ENCODE measurements at places on chromosomes 13 and 19.

- DNase-seq: no peak
Measured at GRCh38 chr13:98103531-98103930, 39.4 kb upstream of the FARP1 start.

GRCh38 chr19:42117076-42117475 lies 15.2 kb downstream of the POU2F2 start:
- no peak for DNase-seq

- DNase-seq: peak; percentile 33
Measured at GRCh38 chr19:1650650-1651567, 1.5 kb downstream of the TCF3 start.

DNA sequence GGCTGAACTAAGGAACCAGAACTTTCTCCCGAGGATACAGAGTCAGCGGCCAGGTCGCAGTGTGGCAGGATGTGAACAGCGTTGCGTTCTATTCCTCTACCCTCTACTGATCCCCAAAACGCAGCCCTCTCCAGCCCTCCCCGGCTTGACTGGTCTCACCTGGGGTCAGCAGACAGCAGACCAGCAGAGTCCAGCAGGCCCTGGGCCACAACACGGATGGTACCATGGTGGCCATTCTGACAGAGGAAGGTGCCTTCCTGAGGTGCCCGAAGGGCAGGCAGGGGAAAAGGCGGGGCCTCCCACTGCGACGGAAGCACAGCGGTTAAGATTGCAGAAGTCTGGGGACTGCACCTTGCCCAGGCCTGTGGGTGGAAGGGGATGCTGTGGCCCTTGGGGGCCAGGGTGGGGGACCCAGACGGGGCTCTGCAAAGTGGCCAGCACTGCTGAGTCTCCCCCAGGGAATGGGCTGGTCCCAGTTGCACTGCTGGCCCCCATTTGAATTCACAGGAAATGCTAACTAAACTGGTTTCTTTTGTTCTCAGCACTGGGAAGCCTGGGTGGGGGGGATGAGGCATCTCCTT lies at the start of gene ICAM3:
Gene ICAM3, minus strand, starts transcription at position 245 of the 581 bp plus-strand sequence. Its CDS starts 10 bp downstream, at position 235.
- peak; percentile 50 for DNase-seq

GRCh38 chr19:41811036-41811435 lies 14.6 kb downstream of the CEACAM3 start:
- DNase-seq: no peak

GRCh38 chr13:80577926-80578670 lies 237.2 kb upstream of the SPRY2 start:
- no peak for DNase-seq

DNA sequence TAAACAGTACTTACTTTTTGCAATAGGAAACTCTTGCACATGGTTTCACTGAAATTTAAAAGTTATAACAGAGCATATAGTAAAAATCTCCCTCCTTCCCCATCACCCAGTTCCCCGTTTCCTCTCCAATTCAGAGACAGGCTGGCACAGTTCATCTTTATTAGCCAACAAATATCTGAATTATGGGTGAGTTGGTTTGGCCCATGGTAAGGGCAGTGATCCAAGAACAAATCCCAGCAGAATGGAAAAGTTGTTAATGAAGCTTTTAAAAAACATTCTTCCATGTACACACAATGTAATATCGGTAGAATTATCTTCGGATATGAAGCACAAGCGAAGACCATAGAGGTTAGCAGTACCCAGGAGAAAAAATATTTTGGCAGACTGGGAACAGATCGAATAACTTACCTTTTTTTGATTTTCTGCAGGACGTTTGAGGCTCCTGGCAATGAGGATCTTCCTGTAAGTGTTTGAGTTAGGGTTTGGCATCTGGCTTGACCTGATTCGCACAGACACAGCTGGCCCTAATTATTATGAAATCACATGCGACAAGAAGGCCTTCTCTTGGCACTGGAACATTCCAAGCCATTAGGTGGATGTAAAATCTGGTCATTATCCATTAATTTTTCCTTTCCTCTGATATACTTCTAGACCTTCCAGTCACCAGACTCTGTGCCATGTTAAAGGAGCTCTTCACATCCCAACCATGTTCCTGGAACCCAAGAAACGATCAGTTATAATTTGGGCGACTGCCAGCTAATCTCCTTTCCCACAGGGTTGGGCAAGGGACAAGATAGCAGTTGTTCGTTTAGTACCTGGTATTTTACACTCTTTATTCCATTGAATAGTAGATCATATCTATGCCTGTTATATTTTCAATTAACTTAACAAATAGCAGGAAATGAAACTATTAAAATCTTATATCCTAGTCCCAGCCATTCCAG lies 139.4 kb upstream of the TSC22D1 start:
- no peak for DNase-seq

DNA sequence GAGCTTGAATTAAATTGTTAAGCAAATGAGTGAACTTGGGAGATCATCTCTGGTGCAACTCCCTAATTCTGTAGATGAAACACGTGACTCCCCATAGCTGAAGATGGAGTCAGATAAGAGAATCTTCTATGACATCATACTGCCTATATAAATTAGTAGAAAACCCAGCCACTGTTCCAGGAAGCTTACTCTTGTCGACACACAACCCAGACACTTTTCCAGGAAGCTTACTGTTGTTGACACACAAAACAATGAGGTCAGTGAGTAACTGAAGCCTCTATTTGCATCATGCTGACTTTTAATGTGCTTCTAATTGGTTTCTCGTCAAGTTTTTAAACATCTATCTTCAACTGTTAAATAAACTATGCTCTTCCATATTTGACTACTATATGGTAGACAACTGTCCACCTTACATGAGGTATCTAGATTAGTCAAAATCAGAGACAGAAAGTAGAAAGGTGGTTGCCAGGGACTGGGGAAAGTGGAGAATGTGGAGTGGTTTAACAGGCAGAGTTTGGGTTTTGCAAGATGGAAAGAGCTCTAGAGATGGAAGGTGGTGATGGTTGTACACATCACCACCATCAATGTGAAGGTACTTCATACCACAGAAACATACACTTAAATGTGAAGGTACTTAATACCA lies 168.2 kb downstream of the FGF14 start:
- DNase-seq: no peak

DNA sequence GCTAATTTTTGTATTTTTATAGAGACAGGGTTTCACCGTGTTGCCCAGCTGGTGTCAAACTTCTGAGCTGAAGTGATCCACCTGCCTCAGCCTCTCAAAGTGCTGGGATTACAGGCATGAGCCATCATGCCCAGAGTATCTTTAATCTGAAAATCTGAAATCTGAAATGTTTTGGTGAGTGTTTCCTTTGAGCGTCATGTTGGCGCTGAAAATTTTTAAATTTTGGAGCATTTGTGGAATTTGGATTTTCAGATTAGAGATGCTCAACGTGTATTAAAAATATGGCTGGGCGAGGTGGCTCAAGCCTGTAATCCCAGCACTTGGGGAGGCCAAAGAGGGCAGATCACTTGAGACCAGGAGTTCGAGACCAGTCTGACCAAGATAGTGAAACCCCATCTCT lies 5.1 kb upstream of the CPAMD8 start:
- DNase-seq: no peak

- no peak for DNase-seq
Measured at GRCh38 chr13:100063906-100064305, 25.0 kb upstream of the PCCA start.

- DNase-seq: no peak
Measured at GRCh38 chr13:76745261-76746200, 140.7 kb downstream of the KCTD12 start.

DNA sequence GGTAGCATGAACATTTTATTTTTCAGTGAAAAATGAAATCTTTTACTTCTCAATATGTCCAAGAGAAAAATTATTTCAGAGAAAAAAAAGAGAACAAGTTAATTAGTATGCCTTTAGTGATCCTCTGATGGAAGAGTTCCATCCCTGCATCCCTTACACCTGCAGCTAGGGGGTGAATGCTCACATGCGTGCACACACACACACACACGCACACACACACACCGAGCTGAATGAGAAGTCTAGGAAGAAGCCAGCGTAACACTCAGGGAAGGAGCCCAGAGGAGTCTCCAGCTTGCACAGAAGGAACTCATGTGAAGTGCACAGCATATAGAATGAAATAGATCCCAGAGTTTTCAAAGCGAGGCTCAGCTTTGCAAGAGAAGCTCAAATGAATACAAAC lies 510.5 kb downstream of the IRS2 start:
- DNase-seq: no peak

GRCh38 chr13:46374710-46375109 lies 12.3 kb downstream of the RUBCNL start:
- no peak for DNase-seq

DNA sequence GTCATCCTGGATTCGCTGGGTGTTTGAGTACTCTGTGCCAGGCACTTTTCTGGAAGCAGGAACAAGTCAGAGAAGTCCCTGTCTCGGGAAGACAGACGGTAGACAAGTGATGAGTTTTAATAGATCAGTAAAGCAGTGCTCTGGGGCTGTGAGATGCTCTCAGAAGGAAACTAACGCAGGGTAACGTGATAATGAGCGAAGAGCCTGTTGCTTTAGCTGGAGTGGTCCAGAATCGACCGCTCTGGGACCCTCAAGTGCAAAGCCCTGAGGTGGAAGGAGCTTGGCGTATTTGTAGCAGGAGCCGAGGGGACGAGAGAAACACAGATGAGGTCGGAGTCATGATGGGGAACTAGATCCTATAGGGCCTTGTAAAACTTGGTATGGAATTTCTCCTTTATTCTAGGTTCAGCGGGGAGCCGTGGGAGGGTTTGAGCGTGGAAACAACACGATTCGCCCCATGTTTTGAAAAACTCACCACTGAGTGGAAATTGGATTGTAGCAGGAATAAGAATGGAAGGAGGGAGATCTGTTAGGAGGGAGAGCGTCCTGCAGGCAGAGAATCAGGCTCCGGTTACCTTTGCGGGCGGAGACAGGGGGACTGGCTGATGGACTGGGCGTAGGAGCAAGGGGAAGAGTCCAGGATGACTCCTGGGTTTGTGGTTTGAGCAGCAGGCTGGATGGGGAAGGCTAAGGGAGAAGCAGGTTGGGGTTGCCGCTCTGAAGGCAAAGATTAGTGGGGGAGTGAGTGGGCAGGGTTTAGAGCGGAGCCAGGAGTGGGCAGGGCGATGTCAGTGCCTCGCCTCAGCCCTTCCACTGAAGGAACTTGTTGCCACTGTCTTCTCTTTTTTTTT lies 763 bp downstream of the POLD1 start:
- DNase-seq: no peak

DNA sequence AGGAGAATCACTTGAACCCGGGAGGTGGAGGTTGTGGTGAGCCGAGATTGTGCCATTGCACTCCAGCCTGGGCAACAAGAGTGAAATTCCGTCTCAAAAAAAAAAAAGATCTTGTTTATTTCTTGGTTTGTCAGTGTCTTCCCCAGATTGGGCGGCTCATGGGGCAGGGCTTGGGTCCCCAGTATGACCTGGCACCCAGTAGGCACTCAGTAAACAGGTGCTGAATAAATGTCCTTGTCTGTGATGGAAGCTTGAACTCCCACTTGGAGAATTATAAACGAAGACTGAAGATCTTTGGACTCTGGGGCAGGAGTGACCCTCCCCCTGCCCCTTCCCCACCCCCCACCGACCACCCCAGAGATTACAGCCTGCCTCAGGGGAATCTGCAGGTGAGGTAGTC lies 9.9 kb upstream of the FUT5 start:
- no peak for DNase-seq

GRCh38 chr13:113897161-113897560 lies 33.3 kb upstream of the GAS6 start:
- no peak for DNase-seq

- DNase-seq: no peak
Measured at GRCh38 chr13:29578300-29579085, 17.0 kb downstream of the SLC7A1 start.

- no peak for DNase-seq
Measured at GRCh38 chr19:8000298-8001038, 5.0 kb downstream of the ELAVL1 start.

GRCh38 chr13:75804605-75805004 lies 168.5 kb downstream of the LMO7 start:
- DNase-seq: no peak

DNA sequence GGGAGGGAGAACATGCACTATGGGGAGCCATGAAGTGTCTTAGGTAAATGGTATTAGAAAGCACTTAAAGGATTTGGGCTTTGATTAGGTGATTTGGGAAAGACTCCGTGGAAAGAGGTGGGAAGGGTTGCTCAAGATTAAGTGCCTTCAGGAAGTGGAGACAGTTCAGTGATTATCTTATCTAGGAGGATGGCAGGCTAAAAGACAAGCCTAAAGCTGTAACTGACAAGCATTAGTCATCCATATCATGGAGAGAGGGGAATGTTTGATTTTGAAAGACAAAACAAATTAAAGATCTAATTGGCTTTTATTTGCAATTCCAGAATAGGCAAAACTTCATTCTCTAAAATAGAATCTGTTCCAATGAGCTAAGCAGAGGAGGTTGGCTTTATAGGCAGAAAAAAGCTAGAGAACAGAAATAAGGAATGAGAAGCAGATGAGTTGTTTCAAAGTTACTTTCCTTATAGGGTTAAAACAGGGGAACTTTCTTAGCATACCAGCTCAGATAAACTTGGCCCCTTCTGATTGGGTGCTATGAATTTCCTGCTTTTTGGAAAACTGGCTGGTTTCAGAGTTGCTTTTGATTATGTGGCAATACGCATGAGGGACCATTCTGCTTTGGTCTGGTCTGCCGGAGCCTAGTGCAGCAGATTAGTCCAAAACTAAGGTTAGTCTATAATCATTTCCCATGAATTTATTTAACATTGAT lies 1.8 kb upstream of the DIAPH3 start:
- DNase-seq: no peak

DNA sequence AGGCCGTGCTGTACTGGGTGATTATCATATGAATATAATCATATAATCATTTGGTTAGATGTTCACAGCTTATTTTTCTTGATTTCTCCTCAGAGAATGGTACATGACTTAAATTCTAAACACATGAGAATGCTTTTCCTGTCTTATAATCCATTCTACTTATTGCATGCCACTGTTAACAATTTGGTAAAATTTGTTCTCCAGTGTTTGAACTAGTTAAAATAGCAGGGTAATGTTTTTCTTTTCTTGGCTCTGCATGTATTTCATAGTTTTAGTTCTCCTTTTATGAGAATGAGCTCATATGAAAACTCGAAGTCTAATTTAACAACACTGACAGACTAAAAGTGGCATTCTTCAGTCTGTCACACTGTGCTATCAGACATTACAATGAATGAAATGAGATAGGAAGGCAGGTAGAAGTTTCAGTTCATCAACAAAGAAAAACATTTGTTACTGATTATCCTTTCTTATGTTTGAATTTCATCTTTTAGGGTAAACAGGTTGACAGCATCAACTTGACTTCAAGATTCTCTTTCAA lies 10.2 kb downstream of the SPRYD7 start:
- no peak for DNase-seq

DNA sequence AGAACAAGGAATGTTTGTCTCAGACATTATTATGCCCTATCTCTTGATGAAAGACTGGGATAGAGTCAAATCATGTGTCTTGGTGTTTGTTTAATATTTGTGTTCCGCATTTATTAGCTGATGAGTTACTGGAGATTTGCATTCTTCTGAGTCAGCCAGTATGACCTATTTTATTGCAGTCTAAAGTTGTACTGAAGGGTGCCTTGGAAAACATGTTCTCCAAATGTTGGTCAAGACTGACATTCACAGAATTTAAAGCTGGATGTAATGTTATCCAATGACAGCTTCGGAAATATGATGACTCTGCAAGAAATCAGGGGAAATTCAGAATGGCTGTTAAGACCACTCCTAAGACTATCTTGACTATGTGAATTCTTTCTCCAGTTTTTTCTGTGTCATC lies 134.0 kb downstream of the KCNRG start:
- DNase-seq: no peak
